KBM-7 (cell line): ENCODE measurements at places on chromosomes 12 and 14.

- no peak for DNase-seq
These were observed 1108.3 kb upstream of the FLRT2 start for GRCh38 chr14:84421621-84422020.

- DNase-seq = no peak
These were observed 104.3 kb downstream of the FIGNL2 start for GRCh38 chr12:51744235-51744634.

DNA sequence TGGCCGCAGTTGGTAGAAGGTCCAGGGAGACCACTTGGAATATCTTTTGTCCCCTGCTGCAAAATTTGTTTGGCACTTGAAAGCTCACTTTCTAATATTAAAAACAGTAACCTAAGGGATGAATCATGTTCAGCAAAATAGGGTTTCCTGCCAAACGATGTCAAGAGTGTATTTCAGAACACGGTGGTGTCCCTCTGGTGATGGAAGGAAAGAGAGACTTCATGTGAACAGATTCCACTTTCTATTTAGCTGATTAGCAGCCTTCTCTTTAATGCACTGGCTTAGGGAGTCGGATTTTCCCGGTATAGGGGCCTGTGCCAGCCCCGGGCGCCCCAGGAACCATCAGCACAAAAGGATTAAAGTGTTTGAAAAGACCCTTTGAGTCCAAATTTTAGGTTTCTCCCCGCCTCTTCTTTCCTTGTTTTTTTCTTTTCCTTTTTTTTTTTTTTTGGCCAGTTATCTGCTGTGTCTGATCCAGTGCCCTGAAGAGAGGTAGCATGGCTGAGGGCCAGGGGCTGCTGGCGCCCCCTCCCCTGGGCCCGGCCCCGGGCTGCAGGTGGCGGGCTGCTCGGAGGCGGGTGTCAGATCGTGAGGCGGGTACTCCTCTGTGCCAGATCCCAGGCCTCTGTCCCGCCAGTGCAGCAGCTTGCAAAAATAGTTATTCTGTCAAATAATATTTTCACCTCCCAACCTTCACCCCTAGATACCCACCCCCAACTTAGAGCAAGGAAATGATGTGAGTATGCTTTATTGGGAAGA, 88.3 kb downstream of the TESC start:
- DNase-seq = no peak

DNA sequence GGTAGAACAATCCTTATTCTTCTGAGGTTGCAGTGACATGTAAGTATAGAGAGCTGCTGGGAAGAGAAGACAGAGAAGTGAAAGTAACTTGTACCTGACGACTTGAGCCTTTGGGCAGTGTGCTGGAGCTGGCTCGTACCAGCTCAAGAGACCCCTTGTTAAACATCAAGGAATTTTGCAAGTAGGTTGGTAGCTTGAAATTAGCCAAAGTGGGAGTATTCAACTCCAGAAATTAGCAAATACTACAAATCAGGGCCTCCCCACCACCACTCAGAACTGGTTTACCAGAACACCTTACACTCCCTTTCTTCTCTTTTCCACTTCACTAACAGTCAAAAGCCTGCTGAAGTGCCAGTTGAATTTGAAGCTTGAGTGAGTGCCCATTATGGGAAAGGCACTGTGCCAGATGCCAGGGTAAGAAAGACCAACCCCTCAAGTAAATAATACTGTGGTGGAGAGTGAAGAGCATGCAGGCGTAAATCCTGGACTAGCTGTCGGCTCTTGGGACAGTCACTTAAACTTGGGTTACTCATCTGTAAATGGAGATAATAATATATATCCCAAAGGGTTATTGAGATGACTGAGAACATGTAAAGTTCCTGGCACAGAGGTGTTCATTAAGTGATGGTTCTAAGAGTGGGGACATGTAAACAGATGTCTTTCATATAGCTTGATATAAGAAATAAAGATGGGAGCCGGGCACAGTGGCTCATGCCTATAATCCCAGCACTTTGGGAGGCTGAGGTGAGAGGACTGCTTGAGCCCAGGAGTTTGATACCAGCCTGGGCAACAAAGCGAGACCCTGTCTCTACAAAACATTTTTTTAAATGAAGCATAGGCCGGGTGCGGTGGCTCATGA, 27.0 kb upstream of the EID3 start:
- no peak for DNase-seq
